ENCODE measurements at places on chromosomes 2 and 18.
A peak's percentile ranks its signal among the peaks of the same experiment; 100 is the strongest.

DNA sequence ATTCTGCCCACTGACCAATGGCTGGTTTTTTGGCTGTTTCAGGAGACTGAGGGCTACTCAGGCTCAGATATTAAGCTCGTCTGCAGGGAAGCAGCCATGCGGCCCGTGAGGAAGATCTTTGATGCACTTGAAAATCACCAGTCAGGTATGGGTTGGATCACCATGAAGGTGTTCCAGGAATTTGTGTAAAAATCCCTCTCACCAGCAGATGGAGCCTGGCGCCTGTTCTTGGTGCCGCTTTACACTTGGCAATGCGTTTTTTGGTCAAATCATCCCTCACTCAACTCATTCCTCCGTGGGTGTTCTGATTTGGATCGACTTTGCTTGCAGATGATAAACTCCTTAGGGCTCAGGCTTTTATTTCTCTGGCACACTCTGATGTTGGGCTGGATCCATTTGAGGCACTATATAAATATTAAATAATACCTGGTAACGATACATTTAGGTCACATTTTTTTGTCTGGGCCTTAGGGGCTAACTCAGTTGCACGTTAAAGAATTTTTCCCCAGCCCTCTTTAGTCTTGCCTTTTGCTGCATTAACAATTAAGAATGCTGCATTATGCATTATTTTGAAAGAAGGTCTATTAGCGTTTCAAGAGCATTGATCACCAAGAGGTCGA lies 50.0 kb downstream of the HDHD2 start:
- ATAC-seq = peak; percentile 33

DNA sequence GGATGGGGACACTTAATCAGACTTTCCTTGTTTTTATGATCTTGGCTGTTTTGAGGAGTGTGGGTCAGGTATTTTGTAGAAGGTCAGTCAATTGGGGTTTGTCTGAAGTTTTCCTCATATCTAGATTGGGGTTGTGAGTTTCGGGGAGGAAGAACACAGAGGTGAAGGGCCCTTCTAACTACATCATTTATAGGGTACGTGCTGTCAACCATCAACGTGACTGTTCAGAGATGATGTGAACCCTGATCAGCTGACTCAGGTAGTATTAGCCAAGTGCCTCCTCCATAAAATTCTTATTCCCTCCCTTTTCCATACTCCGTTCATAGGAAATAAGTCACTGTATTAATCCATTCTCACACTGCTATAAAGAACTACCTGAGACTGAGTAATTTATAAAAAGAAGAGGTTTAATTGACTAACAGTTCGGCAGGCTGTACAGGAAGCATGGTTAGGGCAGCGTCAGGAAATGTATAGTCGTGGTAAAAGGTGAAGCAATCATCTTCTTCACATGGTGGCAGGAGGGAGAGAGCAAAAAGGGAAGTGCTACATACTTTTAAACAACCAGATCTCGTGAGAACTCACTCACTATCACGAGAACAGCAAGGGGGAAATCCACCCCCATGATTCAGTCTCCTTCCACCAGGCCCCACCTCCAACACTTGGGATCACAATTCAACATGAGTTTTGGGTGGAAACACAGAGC lies 547.1 kb upstream of the LINC00305 start:
- no peak for ATAC-seq

DNA sequence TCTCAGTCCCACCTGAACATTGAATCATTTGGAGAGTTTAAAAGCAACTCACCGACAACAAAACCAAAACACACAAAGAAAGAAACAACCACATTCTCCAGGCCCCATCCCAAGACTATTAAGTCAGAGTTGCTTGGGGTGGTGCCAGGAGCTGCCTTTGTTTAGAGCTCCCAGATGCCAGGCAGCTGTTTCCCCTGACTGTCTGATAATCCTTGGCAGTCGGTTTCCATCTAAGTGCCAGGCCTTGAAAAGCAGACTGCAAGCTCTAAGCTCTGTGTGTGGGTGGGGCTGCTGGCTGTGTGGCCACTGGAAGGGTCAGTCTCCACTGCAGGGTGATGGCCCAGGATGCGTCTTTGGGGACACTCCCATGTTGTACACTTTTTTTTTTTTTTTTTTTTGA lies 255.3 kb upstream of the AGAP1 start:
- ATAC-seq = no peak

- ATAC-seq = no peak
These were observed 77.0 kb downstream of the EDAR start for GRCh38 chr2:108911807-108912628.

- ATAC-seq = no peak
These were observed 9.0 kb downstream of the TMEM247 start for GRCh38 chr2:46488389-46488788.

DNA sequence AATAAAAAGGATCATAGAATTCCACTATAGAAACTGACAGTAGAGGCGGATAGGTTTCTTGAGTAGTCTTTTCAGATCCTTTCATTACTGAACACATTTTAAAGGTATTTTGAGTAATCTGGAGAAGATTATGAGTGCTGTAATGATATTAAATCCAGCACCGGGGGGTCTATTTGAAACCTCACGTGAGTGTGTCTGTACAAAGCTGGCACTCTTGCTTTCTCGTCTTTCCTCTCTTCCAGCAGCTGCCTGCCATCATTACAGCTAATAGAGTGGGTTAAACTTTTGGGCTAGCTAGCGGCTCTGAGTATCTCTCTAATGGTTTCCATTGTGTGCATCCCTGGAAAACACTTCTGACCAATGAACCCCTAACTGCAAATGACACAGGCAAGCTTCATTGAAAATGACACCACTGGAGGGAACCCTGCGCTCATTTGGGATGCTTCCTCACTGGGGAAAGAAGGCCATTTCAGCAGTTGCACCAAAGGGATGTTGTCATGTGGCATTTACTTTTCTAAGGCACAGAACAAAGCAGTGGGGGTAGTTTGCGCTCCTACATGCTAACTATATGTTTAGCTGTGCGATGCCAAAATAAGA lies 101.0 kb downstream of the HRH4 start:
- ATAC-seq = no peak

DNA sequence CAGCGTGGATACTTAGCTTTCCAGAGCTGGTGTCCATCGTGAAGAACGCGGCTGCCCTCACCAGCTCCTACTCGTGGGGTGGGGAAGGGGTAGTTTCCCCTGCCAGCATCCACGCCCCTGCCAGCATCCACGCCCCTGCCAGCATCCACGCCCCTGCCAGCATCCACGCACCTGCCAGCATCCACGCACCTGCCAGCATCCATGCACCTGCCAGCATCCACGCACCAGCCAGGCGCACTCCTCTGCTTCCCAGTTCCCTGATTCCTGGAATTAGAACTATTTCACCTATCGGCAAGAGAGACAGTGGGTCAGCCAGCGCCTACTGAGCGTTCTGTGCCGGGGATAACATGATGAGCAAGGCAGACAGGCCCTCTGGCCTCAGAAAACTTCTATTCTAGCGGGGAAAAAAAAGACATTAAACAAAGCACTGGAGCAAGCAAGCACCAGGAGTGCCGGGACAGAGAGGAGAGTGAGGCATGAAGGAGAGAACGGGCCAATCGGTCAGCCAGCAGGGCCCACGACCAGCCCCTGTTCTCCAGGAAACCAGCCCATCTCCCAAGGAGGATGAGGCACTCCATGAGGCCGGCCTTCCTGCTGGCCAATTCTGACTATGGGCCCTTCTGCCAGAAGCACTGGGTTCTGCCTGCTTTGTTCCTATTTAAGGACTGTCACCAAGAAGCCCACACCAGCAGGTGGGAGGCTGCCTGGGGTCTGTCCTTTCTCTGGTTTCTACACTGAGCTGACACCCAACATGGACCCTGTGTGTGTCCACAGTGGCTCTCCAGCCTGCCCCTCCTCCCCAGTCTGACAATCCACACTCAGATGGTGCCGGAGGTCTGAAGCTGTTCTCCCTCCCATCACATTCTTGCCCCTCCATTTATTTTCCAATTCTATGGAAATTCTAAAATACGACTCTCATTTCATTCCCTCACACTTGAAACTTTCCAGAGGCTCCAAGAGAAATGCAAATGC lies 78.4 kb upstream of the SALL3 start:
- no peak for ATAC-seq

- no peak for ATAC-seq
These were observed 77.3 kb upstream of the CXCR4 start for GRCh38 chr2:136195226-136195625.

DNA sequence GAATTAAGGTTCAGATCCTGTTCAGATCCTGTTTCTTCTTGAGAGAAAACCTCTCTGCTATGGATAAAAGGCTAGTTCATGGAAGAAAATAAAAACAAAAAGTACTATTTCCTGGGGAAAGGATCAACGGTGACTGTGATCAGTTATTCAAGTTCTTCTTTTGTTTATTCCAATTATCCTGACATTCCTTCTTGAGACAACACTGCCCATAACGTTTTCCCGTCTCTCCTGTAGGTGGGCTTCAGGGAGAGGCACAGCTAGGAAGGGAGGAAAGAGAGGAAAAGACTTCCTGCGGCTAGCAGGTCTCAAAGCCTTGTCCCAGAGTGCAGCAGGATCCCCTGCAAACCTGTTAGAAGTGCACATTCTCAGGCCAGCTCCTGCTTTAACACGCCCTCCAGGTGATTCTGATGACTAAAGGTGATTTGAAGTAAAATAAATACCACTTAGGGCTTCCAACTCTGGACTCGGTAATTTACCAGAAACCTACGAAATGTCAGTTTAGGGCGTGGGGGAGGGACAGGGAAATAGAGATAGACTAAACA lies 4.5 kb upstream of the FHL2 start:
- no peak for ATAC-seq

DNA sequence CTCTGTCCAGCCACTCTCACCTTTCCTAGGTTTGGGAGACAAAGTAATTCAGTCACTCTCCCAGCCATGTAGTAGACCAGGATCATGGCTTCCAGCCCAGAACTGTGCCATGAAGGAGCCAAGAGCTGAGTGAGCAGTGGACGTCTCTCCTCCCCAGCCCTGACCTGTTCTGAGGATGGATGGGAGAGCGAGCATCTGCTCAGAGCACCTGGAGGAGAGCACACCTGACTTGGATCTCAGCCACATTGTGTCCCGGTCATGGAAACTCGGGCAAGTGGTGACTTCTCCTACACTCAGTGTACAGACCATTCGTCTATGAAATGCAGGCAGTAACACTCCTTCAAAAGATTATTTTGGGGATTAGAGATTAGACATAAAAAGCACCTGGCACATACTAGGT lies 299.7 kb downstream of the TNS1 start:
- no peak for ATAC-seq

DNA sequence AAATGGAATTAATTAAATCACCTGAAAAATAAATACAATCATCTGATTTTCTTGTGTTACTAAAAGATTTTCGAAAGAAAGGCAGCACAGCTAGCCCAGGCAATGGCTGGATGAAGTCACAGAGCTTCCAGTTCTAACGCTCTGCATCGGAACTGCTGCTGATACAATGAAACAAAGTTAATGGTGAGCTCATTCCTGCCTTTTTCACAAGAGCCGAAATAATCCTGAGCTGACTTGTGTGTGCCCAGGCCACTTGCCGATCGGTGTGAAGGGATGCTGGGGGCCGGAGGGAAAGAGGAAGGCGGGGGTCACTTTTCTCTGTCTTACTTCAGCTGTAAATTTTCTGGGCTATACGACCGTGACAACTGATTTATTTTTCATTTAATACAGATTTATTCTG lies 149.5 kb downstream of the INO80D start:
- no peak for ATAC-seq

- no peak for ATAC-seq
These were observed 249.3 kb downstream of the NDUFA10 start for GRCh38 chr2:239775623-239776435.

GRCh38 chr2:181613241-181613640 lies 43.7 kb downstream of the CERKL start:
- no peak for ATAC-seq

DNA sequence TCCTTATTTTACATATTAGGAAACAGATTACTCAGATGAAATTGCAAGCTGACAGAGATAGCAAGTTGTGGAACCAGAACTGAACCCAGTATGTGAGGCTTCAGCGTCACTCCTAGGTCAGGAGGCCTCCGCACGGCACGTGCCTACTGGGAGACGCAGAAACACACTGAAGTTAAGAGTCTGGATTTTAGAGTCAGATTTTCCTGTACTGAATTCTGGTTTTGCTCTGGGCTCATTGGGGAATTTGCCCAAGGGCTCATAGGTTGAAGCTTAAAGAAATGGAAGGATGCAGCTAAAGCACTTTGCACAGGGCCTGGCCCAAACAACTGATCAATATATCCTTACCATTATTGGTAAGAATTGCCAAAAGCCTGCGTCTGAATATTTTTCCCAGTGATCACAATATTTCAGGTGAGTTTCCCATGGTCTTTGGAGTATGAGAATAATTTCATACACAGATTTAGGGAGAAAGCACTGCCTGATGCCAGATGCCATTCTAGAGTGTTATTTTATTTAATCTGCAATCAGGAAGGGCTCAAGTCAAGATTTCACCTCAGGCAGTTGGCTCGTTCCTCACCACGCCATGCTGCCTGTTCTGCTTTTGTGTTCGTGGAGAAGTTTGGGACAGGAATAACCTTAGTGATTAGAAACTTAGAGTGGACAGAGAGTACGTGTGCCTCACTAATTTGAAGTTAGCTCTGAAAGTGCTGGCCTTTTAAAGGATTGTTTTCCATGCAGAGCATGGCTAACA lies 331.9 kb downstream of the MYCN start:
- ATAC-seq = no peak

GRCh38 chr18:23703057-23703986 lies 14.1 kb downstream of the LAMA3 start:
- no peak for ATAC-seq

DNA sequence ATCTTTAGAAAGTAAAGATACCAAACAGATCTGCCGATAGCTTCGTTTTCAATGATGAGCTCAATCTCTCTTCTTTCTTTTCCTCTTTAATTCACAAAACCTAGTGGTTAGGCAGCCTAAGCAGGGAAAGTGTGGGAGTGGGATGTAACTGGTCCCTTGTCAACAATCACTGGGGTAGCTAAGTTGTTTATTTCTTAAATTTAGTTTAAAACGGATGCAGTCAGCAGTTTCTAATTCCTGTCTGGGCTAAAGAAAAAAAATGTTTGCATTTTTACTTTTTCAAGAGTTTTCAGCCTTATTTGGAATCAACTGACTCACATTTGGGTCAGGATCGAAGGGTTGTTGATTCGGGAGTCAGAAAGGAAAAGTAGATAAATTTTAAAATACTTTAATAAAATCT lies 137.7 kb upstream of the TACR1 start:
- ATAC-seq = no peak

DNA sequence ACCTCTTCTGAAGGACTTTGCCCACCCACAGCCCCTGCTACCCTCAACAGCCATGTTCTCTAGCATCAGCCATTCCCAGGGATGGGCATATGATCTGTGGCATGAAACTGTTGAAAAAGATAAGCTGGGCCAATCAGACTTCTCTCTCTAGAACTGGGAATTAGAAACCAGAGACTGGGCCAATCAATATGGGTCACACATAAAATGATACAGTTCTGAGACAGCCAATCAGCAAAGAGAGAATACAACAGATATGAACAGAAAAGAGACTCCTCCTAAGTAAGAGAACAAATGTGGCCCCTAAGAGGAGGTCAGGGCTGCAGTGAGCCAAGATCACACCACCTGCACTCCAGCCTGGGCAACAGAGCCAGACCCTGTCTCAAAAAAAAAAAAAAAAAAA lies 2.1 kb downstream of the KIDINS220 start:
- no peak for ATAC-seq

GRCh38 chr2:126535408-126535807 lies 120.5 kb upstream of the GYPC start:
- ATAC-seq = no peak
